Hindlimb muscle (tissue), 1 donor: ENCODE measurements at places on chromosomes 5 and 9. TPM values are rescaled to one million over a fixed set of nuclear protein-coding genes. Genes with fewer than 3 reads are reported as not detected.

DNA sequence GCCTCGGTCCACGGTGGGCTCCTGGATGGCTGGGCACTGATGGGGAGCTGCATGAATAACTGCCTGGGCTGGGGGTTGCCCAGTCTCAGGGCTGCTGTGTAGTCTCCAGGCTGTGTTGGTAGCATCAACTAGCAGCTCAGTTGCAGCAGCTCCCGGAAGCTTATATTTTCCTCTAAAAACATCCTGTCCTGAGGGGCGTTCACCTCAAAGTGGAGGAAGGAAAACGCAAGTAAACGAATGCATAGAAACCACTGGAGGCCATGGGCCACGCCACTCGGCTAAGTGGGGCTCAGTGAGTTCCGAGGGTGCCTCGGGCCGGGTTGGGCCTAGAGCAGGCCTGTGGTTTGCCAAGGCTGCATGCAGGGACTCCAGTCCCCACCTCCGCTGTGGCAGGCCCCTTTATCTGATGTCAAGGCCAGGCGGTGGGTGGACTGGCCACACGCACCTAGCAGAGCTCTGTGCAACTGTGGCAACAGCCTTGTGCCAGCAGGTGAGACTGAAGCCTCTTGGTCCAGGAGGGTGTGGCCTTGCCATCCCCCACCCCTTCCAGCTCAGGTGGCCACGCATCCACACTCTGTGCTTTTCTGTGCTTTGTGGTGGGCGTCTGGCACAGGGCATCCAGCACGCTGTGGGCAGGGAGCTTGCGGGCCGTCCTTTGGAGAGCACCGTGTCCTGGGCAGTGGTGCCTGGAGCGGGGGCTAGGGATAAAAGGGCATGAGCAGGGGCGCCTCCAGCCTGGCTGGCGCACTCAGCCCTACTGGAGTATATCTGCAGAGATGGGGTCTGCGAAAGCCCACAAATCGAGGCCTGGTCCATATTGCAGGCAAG is 15.1 kb downstream of the TCF7 start:
- DNase-seq = no peak

GRCh38 chr5:66739951-66740350 is 143.8 kb downstream of the MAST4 start:
- no peak for DNase-seq

DNA sequence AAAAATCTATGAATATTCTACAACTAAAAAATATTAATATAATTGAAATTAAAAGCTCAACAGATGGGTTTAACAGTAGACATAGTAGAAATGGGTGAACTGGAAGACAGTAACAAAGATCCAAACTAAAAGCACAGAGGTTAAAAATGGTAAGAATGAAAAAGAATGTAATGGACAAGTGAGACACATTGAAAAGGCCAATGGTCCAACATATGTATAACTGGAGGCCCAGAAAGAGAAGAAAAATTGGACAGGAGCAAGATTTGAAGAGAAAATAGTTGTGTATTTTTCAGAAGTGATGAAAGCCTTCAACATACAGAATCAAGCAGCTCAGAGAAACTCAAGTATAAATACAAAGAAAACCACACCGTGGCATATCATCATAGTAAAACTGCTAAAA is 58.6 kb downstream of the PCDHGC5 start:
- no peak for DNase-seq

The FCN1 gene
- polyA plus RNA-seq = 3.8 TPM

The PRDM9 gene
- polyA plus RNA-seq = not detected

- DNase-seq = no peak
Observed at GRCh38 chr5:56983593-56984361, 31.9 kb upstream of the MIER3 start.

DNA sequence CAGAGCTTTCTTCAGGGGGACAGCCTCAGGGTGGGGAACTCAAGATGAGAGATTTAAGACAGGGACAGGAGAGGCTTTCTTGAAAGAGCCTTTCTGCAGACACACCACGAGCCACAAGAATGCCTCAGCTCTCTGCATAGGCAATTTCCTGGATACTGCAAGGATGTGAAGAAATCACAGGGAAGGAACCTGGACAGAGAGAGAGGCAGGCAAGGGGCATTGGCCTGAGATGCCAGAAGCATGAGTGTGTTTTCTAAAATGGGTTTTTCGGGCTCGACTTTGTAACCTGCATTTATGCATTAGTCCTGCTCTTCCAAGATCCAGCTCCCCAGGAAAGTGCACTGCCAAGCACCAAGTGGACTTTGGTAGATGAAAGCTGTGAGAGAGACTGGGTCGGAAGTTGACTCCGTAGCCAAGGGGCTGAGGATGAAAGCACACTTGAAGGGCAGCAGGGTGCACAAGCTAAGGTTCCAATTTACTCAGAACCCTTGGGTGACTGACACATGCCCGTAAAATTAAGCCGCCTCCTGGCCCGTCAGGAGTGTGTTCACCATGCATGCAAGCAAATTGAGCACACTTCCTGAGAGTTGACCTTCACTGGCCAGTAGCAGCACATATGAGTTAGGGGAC is 90.9 kb downstream of the CFAP90 start:
- DNase-seq = no peak

GRCh38 chr9:129495620-129496472 is 125.1 kb downstream of the C9orf50 start:
- peak; percentile 93 for DNase-seq

The C9 gene
- polyA plus RNA-seq = 0.34 TPM

GRCh38 chr5:163867738-163868137 is 362.3 kb downstream of the MAT2B start:
- DNase-seq = no peak

GRCh38 chr9:35937227-35937626 is 20.7 kb downstream of the OR2S2 start:
- DNase-seq = no peak

DNA sequence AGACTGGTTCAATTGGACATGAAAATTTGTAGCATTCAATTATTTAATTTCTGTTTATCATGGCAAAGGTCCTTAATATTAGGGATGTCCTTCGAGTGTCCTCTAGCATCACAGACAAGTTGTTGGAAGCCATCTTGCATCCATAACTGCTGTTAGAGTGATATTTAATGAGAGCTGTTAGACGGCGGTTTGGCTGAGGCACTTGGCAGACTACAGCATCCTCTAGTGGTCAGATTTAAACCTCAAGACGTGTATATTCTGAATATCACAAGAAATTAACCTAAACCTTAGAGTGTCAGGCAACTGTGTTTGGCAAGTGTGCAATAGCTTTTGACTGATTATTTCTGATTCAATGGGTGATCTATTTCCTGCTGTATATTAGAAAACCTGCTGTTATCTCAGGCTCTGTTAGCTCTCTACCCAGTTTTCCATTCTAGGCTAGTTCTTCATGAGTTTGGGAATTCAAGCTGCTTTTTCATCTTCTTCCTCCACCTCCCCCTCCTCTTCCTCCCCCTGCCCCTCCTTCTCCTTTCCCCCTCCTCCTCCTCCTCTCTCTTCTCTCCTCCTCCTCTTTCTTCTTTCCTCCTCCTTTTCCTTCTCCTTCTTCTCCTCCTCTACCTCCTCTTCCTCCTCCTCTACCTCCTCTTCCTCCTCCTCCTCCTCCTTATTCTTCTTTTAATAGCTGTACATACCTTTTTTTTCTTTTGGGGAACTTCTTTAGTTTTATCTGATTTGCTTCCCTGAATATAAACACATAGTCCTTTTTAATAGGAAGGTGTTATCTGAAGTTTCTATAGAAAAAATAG is 8.6 kb downstream of the SPINK1 start:
- peak; percentile 50 for DNase-seq

DNA sequence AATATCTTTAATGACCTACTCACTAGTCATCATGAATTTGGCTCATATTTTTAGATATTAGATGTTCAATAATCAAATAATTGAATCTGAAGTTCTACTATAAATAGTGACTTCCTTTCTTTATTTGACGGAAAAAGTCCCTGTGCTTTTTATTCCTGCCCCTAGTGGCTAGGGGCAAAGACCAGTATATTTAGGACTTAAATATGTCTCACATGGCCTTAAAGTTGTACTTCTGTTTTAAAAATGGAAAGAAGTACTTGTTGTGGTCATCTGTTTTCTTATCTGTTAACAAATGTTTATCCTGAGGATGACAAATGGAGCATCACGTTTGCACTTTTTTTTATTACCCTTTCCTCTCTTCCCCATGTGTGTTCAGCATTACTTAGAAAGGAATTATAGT is 89.2 kb upstream of the GRHPR start:
- no peak for DNase-seq

GRCh38 chr5:58362135-58362534 is 97.8 kb downstream of the PLK2 start:
- no peak for DNase-seq
